ENCODE measurements at places on chromosomes 16 and 17.

DNA sequence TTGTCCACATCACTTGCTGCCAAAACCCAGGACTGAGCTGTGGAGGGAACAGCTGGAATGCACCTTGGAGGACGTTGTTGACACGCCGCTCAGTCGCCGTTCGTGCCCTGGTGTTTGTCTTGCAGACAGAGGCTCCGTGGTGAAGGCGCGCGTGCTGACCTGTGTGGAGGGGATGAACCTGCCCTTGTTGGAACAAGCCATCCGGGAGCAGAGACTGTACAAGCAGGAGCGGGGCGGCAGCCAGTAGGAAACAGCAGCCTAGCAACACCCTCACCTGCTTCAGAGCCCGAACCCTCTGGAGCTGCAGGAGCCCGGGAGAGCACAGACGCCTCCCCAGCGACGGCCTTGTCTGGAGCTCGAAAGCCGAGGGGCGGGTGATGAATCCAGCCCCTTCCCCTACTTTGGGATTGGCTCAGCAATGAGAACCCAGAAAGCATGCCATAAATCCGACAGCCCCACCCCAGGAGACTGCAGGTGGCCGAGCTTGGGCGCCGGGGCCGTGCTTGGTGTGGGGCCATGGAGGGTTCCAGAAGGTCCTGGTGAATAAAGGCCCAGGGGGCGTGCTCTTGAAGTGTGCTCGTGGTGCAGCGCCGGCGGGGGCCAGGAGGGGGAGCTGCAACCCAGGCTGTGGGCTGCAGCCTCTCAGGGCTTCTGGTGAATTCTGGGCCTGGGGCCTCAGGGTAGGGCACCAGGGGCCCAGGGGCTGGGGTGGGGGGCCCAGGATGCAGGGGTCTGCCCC is 470 bp upstream of the CDK3 start:
- peak; percentile 26 for DNase-seq

- DNase-seq = no peak
Observed at GRCh38 chr16:58885528-58886170, 151.5 kb upstream of the GOT2 start.

- no peak for DNase-seq
Observed at GRCh38 chr16:11495066-11495407, 91.7 kb downstream of the LITAF start.

DNA sequence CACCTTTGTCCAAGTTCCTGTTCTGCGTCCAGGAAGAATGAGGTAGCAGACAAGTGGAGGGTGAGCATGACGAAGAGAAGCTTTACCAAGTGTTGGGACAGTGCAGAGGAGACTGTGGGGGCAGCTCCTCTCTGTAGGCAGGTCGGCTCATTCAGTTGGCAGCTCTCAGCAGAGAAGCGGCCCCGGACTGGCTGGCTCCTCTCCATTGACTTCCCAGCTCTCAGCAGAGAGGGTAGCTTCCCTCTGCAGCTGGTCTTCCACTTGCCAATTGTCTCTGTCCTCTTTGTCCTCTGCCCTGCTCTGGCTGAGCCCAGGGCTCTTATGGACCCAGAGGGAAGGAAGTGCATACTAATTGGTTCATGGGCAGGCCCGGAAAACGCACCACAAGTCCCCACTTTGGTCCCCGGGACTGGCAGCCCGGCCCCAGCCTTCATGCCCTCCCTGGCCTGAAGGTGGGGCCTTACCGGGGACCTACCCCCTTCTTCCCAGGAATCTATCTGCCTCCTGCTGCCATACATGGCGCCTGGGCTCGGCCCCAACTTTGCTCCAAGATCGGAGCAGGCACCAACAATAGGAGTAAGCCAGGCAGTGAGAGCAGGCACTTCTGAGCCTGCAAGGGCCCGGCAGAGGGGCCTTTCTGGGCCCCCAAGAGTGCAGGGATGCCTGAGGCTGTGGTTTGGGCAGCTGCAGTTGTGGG is 10.1 kb downstream of the KCTD5 start:
- DNase-seq = no peak

DNA sequence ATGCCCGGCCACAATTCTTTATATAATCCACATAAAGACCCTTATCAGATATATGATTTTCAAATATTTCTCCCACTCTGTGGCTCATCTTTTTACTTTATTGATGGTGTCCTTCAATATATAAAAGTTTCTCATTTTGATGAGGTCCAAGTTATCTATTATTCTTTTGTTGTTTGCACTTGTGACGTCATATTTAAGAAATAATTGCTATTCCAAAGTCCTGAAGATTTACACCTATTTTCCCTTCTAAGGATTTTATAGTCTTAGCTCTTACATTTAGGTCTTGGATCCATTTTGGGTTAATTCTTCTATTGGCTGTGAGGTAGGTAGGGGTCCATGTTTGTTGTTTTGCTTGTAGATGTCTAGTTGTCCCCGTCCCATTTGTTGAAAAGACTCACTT is 3.0 kb upstream of the MLYCD start:
- no peak for DNase-seq

GRCh38 chr16:51621610-51622009 is 470.5 kb upstream of the SALL1 start:
- no peak for DNase-seq

DNA sequence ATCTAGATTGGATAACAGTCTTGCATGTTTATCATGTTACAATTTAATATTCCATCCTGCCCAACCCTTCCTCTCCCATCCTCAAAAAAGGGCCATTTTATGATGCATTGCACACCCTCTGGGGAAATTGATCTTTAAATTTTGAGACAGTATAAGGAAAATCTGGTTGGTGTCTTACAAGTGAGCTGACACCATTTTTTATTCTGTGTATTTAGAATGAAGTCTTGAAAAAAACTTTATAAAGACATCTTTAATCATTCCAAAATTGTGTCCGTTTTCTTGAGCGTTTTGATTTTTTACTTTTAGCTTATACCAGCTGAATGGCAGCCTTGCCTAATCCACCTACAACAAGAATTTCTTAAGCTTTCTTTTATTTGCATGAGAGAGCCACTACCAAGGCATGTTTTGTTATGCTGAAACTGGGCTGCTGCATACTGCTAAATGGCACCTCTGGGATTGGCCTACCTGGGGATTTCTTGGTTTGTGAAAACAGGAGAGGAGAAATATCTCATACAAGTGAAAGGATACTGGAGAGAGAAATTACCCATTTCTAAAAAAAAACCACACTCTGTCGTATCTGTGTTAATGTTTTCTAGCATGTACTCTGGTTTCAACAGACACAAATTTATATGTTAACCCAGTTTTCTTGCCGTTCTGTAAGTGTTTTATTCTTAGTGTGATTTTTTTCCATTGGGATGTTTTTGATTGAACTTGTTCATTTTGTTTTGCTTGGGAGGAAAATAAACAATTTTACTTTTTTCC is 52.2 kb downstream of the TUBD1 start:
- peak; percentile 57 for DNase-seq

GRCh38 chr17:2947588-2947950 is 115.8 kb downstream of the OR1D5 start:
- DNase-seq = no peak

DNA sequence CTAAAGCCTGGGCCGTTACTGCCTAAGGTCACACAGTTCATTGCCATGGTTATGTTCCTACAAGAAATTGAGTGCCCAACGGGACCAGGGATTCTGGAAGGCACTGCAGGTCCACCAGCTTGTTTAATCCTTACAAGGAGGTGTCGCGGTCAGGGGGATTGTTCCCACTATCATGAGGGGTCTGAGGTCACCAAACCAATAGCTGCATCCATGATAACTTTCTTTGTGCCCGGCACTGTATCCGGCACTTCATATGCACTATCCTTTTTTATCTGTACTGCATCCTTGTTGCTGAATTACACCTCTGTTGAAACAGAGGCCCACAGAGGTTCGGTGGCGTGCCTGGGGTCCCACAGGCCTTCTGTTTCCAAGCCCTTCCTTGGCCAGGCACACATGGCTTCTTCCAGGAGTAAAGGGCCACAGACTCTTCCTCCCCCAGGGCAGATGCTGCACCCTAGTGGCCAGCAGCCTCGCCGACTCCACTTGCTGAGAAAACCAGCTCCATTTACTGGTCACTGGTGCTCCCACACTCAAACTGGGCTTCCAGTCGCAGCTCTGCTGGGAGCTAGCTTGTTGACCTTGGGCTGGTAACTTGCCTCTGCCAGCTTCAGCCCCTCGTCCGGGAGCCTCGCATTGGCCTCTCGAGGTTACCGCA is 82.0 kb upstream of the PLCG2 start:
- peak; percentile 32 for DNase-seq

- DNase-seq = no peak
Observed at GRCh38 chr17:2872282-2872681, 76.0 kb downstream of the RAP1GAP2 start.

GRCh38 chr16:89150090-89150835 is 21.3 kb upstream of the CDH15 start:
- peak; percentile 61 for DNase-seq

DNA sequence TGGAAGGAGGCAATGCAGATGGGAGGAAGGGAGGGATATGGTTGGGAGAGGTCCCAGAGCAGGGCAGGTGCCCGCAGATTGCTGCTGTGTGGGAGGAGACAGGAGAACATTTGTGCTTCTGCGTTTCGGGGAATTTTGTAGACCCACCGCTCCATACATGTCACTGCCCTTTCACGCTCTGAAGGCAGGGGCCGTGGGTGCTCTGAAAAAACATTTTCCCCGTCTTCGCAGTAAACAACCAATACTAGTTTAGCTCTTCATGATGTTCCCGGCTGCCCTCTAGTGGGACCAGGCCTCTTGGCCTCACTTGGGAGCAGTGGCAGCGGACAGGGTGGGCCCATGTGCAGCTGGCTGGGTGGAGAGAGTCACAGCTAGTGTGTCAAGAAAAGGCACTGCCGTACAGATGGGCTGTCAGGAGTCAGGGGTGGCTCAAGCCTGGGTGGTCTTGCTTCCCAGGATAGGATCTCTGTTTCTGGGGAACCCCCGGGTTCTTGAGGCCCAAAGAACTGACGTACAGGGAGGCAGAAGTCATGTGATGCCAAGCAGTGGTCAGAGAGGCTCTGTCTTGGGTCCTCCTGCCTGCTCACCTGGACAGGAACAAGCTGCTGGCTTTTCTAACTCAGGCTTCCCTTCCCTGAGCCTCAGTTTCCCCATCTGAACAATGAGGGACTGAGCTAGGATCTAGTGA is 46.5 kb upstream of the CPNE2 start:
- peak; percentile 35 for DNase-seq

GRCh38 chr17:15238057-15238456 is 27.1 kb downstream of the PMP22 start:
- DNase-seq = no peak

GRCh38 chr17:47967607-47968252 is 3.2 kb upstream of the CDK5RAP3 start:
- peak; percentile 91 for DNase-seq

DNA sequence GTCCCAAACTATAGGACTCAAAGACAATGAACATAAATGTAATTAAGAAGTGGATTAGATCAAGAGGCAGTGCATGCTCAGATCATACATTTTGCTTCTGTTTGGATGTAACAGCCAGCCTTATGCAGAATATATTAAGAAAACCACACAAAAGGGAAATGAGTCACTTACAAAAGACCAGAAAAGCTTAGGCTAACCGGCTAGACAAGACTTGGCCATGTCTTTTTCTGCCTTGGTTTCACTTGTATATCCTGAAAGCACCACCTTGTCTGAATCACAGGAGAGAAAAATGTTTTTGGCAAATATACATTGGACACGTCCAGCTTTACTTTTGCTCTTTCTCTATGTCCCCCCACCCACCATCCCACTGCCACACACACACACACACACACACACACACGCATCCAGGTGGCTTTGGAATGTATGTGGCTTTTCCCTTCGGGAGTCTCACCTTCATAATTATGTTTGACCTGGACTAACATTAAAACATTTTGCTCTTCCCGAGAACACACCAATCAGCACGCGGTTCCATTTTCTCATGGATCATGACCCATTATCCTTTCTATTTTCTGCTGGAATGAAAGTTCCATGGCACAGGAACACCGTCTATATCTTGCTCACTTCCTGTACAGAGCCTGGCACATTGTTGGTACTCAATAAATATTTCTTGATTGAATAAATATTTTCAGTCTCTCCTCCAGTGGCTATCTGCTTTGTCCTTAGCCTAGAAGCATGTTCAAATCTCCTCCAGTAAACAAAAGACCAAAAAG is 64.6 kb downstream of the CDK5R1 start:
- DNase-seq = peak; percentile 96

DNA sequence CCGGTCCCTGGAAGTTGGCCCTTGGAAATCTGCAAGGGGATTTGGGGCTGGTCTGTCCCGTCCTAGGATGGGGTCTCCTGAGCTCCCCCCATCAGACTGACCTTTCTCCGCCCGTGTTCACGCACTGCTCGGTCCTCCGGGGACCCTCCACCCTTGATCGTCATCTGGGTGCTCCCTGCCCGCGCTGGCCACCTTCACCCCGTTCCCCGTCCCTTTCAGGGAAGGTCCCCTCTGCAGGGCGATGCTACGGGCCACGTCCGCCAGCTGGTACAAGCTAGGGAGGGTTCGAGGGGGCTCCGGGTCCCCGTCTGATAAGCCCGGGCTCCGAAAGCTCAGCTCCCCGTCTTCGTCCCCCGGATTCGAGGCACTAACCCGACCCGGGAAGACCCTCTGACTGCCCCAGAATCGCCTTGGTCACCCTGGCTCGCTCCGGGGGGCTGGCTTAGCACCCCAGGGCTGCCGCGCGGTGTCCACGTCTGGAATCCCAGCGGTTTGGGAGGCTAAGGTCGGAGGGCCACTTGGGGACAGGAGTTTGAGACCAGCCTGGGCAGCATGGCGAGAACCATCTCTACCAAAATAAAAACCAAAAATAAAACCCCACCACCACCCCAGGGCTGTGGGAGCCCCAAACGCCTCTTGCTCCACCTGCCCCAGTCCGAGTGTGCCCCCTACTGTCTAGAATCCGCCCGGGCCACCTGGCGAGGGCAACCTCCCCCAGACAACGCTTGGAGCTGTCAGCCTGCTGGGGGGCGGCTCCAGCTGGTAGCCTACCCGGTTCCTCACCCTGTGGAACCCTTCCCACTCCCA is 1.1 kb upstream of the SLC43A2 start:
- peak; percentile 49 for DNase-seq

- no peak for DNase-seq
Observed at GRCh38 chr16:54490112-54490488, 203.5 kb upstream of the IRX3 start.

- DNase-seq = no peak
Observed at GRCh38 chr16:22691335-22691734, 122.6 kb upstream of the HS3ST2 start.

GRCh38 chr17:41529491-41529915 is 1.4 kb upstream of the KRT19 start:
- DNase-seq = peak; percentile 37

GRCh38 chr16:21645261-21645721 is 7.1 kb downstream of the IGSF6 start:
- DNase-seq = no peak

GRCh38 chr16:59729613-59730012 is 995.5 kb upstream of the GOT2 start:
- DNase-seq = no peak
